ENCODE measurements at places on chromosomes 4 and X.

DNA sequence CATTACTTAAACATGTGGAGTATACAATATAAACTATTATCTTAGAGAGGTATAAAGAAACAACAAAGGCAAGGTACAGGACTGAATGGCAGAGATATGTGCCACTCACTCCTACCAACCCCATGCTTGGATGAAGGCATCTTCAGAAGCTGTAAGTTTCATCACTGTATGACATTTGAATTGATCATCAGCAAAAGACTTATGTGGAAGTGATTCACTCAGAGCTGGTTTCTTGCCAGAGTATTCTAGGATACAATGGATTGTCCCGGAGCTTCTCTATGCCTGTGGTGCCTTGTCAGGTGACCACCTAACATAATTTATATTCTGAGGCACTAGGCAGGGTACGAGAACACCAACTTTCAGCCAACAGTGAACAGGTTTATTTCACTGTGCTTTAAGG, 392.2 kb downstream of the PPP1R2C start:
- DNase-seq = no peak

DNA sequence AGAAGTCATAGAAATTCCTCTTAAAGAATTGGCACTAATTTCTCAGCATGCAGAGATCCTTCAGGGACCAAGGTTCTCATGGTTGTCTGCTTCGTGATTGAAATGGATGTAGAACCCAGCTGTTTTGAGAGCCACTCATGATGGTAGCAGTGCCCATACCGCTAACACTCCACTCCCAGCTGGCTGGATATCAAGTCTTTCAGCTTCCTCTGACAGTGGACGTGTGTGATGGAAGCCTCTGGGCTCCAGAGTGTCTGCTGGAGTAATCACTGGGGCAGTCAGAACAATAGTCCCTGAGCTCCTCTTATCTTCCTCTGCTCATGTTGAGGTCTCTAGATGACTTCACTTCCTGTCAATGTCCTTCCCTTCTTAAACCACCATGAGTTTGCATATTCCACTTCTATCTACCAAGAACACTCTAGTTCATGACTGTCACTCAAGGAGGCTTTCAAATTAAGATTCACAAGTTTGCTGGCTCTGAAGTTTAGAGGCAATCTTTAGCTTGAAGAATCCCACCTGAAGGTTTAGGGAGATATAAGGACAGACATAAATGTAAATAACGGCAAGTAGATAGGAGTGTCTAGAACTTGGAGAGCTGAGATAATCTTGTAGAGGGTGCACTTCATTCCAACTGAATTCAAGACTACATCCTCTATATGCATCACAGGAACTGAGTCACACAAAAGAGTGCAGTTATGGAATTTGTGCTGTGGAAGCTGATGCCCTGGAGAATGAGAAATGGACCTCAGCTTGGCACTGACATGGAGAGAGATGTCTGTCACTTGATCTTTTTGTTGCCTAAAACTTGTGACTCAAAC, 64.5 kb upstream of the WDR1 start:
- DNase-seq = no peak

DNA sequence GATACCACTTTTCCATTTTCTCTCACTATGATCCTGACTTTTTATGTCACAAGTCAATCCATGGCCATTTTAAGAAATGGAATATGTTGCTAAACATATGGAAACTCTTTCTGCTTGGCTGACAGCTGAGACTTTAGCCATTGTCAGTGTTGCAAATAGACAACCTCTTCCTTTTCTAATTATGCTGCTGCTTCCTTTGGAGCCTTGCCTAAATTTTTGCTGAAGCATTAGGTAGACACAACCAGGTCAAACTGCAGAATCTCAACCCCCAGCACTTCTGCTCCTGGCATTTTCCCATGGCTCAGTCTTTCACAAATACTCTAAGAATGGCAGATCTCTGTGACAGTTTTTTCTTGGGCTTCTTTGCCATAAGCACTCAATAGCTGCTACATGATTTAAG, 543.3 kb downstream of the GRID2 start:
- DNase-seq = no peak

GRCh38 chr4:27692158-27692557, 831.5 kb downstream of the STIM2 start:
- no peak for DNase-seq

DNA sequence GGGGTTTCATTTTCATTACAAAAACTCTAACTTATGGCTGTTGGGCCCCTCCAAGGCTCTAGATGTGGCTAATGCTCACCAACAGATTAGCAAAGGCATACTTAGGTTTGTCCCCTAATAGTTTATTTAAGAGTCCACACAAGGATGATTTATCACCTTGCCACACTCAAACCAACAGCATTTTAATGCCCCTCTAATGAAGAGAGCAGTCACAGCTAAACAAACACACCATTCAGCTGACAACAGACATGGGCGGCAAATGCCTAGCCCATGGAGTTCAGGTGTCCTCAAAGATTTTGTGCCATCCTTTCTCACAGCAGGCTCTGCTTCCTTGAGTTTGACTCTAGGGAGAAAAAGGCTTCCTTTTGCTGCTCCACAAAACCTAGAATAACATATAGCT, 61.8 kb upstream of the CITED1 start:
- no peak for DNase-seq
